ENCODE measurements at places on chromosomes 11 and 22.

DNA sequence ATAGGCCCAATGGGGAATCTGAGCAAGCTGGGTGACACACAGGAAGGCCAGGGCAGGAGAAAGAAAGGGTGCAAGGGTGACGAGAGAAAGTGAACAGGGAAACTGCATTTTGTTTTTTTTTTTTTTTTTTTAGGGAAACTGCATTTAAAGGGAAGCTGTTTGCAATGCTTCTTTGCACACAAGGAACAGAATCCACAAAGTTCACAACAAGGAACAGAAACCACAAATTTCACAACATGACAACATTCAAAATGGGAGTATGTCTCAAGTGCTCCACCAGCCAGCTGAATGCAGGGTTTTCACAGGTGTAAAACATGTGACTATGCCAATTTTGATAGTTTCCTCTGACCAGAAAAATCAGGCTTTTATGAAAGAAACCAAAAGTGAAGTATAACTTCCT, 6.8 kb upstream of the PLAAT3 start:
- no peak for DNase-seq

- peak; percentile 25 for DNase-seq
These were observed 25.0 kb downstream of the PPFIBP2 start for GRCh38 chr11:7538466-7539454.

DNA sequence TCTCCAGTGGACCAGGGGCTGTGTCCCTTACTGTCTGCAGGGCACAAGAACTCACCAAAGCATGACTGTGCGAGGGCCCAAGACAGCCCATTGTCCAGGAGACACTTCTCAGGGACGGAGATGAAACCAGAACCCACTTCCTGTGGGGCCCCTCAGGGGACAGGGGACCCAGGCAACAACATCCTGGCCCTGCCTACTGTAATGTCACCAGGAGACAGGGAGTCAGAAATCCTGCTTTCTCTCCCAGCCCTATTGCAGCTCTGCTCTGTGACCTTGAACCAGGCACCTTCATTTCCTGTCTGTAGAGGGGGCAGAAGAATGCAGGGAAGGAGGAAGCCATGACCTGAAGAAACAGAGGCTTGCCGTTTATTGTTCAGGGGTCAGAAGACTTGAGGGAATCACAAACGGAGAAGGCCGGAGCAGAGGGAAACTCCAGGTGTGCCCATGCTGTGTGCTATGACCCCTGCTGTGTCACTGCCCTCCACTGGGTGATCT, 98.0 kb downstream of the NAT10 start:
- DNase-seq: no peak

DNA sequence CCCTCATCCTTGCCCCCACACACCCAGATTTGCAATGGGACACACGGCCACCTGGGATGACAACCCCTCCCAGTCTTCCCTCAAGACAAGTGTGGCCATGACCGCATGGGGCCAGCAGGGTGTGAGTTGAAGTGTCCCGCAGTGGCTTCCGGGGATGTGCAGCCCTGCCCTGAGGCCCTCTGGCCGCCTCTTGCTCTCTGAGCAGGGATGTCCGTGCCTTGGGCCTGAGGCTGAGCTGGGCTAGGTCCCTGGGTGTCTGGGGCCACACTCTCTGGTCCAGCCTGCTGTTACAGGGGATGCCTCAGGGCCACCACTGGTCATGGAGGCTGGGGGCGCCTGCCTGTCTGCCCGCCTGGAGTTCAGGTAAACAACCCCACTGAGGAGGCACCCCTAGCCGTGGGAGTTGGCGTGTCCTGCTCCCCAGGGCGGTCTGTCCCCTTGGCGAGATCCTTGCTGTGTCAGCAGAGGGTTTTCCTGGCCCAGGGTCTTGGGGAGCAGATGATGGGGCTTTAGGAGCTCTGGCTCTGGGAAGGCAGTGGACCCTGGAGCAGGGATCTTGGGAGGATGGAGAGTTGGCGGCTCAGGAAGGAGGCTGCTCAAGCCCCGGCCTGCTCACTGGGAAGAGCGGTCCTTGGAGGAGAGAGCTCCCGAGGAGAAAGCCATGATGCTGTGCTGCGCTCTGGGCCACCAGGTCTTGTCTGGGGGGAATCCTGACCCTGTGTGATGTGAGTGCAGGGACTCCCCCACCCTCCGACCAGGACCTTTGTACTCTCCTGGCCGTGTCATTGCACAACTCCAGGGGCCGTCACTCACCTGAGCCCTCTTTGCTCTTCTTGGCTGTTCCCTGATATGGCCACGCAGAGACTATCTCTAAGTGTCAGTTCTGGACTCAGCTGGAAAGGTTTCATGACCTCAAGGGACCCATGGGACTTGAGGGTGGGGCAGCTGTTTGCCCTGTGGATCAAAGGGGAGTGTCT, 67.9 kb downstream of the KCNQ1 start:
- DNase-seq: no peak

Data from neural progenitor cell (in vitro differentiated cells).